ENCODE measurements at places on chromosomes 7 and 10.
A peak's percentile ranks its signal among the peaks of the same experiment; 100 is the strongest.

DNA sequence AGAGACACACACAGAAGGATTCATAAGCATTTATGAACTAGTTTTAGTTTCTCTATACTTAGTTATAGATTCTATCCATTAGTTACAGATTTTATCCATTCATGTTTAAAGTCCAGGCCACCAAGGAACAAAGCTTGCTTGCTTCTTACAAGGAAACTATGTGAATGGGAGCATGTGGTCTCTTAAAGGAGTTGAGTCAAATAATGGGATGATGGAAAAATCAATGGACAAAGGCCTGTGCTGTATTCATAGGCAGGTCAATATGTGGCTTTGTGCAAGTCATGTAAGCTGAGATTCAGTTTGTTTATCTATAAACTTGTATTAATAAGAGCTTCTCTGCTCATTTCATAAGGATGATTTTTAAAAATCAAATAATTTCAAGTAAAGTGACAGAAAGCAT, 172.8 kb upstream of the CDK1 start:
- no peak for DNase-seq
- no peak overlapping the region for H3K27ac ChIP-seq
- peaks cover 15% of the 10 kb centered on the region for H3K4me1 ChIP-seq

GRCh38 chr7:151680810-151681209, 161.1 kb upstream of the RHEB start:
- no peaks in the 10 kb centered on the region for H3K27me3 ChIP-seq
- no peak overlapping the region for H3K27ac ChIP-seq
- H3K4me1 ChIP-seq, result peaks cover 32% of the 10 kb centered on the region
- peaks cover 6% of the 10 kb centered on the region for H3K36me3 ChIP-seq
- H3K4me3 ChIP-seq, result no peak overlapping the region

DNA sequence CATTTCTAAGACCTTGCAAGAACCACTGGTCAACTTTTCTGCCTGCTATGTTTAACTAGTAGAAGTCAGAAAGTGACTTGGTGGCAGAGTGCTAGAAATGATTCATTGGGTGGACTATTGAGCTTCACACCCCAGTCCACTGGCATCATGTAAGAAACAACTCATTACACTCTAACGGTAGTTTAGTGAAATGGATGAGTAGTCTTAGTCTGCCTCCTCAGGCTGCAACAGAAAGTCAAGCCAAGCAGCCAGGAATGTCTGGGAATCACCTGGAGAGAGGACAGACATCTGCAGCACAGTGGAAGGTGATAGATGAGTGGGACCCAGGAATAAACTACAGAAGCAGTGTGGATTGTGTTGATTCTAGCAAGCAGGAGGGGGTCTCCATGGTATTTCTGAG, 125.4 kb downstream of the AUTS2 start:
- no peak overlapping the region for H3K4me3 ChIP-seq
- no peaks in the 10 kb centered on the region for H3K4me1 ChIP-seq
- H3K36me3 ChIP-seq, result no peaks in the 10 kb centered on the region

DNA sequence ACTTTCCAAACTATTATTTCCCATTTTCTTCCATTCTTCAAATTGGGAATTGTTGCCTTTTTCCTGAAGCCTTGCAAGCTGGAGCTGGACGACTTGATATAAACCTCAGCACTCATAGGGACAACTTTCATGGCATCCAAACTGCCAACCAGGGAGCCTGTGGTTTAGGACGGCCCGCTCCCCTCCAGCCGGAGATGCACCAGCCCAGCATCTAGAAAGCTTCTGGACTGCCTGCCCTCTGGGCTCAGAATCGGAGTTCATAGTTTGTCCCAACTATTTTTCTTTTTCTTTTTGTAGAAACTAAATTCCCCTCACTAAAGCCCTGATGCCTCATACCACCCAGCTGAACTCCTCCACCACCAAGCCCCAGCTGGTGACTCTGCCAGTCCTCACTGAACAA, 200.3 kb downstream of the DNAJB6 start:
- H3K36me3 ChIP-seq, result no peaks in the 10 kb centered on the region
- DNase-seq, result no peak
- no peak overlapping the region for H3K4me3 ChIP-seq
- H3K27ac ChIP-seq, result no peak overlapping the region

DNA sequence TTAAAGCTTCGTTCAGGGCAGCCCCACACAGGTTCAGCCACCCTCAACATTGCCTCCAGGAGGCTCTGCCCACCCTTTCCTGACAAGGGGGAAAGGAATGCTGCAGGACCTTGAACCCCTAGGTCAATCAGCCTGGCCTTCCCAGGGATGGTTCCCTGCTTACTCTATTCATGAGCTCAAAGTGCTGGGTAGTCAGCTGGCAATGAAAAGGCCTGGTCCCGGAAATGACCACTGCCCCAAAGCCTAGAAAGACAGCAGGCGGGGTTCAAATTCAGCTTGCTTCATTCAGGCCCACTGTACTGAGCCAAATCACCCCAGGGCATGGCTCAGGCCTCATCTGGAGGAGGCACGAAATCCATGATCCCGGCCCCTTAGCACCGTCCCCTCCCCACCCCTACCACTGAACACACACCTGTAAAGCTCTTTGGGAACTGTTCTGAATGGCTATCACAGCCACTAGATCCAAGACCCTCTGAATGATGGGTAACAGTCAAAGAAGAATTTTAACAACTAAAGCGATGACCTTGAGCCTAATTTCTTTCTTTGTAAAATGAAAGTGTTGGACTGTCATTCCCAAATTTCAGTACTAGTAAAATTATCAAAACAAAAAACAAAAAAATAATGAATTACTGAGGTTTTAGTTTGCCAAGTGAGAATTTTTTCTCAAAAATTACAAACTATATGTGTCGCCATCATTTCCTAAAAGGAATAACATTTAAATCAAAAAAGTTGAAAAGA, 1.0 kb downstream of the URGCP start:
- peak overlapping the region; percentile 90 for H3K4me3 ChIP-seq
- peak overlapping the region; percentile 91 for H3K27ac ChIP-seq
- peaks cover 6% of the 10 kb centered on the region for H3K36me3 ChIP-seq
- DNase-seq, result no peak

DNA sequence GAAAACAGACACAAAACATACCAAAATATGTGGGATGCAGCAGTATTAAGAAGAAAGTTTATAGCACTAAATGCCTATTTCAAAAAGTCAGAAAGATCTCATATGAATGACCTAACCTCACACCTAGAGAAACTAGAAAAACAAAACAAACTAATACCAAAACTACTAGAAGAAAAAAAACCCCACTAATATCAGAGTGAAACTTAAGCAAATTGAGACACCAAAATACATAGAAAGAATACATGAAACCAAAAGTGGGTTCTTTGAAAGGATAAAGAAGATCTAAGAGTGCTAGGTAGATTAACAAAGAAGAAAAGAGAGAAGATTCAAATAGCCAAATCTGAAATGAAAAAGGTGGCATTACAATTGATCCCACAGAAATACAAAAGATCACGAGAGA, 494.1 kb downstream of the SH2D4B start:
- peaks cover 1% of the 10 kb centered on the region for H3K36me3 ChIP-seq
- H3K27ac ChIP-seq, result no peak overlapping the region
- no peaks in the 10 kb centered on the region for H3K4me1 ChIP-seq

DNA sequence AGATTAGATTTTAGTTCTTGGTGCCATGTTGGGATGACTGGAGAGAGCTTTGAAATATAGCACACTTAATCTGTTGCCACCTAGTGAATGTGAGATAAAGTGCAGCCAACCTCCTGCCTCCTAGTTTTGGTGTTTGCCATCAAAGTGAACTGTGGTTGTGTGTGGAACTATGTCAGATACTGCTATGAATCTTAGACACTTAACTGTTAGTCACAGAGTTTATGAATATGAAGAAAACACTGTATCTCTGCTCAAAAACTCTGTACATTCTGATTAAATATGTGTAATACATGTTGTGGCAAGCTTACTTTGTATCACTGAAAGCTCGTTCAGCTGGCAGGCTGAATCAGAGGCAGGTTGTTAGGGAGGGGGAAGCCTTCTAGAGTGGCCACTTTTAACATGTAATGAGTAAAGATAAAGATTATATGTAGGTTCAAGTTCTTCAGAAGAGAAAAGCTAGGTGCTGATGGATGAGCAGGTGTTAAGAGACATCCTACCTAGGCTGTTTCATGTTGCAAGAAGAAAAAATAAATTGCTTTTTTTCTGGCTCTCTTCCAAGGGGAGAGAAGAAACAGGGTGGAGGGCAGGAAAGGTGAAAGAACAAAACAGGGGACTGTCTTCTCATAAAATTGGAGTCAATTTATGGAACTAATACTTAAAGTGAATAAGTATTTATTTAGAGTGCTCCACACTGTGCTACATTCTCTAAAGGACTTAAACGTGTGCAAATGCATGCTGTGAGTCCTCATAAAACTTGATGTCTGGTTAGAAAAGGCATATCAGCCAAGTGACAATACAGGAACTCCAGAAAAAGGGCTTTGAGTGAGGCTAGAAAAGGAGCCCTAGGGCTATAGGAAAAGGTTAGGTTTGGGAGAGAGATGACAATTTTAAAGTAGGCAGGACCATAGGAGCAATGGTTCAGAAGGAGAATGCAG, 14.1 kb upstream of the LAMB1 start:
- no peak for DNase-seq
- no peak overlapping the region for H3K27ac ChIP-seq
- no peaks in the 10 kb centered on the region for H3K36me3 ChIP-seq
- H3K4me3 ChIP-seq, result no peak overlapping the region
- no peaks in the 10 kb centered on the region for H3K4me1 ChIP-seq

DNA sequence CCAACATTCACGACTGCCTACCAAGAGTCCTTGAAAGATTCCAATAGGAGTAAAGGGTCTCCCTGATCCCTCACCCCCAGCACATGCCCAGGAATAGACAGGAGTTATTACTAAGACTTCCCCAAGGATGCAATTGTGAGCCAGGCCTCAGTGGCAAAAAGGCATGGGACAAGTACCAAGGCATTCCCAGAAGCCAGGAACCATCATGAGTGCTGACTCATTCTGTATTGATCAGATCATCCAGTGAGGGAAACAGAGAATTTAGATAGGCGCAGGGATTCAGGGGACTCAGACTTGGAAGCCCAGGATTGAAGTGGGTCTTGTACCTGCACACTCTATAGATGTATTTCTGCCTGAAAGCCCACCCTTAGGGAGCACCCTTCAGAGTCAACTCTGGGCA, 21.2 kb downstream of the MBL2 start:
- H3K4me3 ChIP-seq, result no peak overlapping the region
- no peak for DNase-seq
- H3K36me3 ChIP-seq, result no peaks in the 10 kb centered on the region
- H3K27me3 ChIP-seq, result no peaks in the 10 kb centered on the region
- H3K27ac ChIP-seq, result no peak overlapping the region

- peaks cover 2% of the 10 kb centered on the region for H3K36me3 ChIP-seq
- H3K4me3 ChIP-seq, result no peak overlapping the region
- peaks cover 16% of the 10 kb centered on the region for H3K4me1 ChIP-seq
- no peak for DNase-seq
- H3K27me3 ChIP-seq, result peaks cover 14% of the 10 kb centered on the region
Observed at GRCh38 chr10:98344589-98345038, 70.4 kb downstream of the PYROXD2 start.

GRCh38 chr10:43054593-43054992, 22.3 kb upstream of the RET start:
- H3K27ac ChIP-seq, result no peak overlapping the region
- H3K27me3 ChIP-seq, result peaks cover 48% of the 10 kb centered on the region
- H3K36me3 ChIP-seq, result no peaks in the 10 kb centered on the region
- H3K4me1 ChIP-seq, result no peaks in the 10 kb centered on the region
- DNase-seq, result no peak

- no peak overlapping the region for H3K27ac ChIP-seq
- no peaks in the 10 kb centered on the region for H3K27me3 ChIP-seq
- DNase-seq, result no peak
- H3K4me1 ChIP-seq, result peaks cover 41% of the 10 kb centered on the region
- no peak overlapping the region for H3K4me3 ChIP-seq
Observed at GRCh38 chr10:43233601-43234430, 33.0 kb downstream of the RASGEF1A start.

DNA sequence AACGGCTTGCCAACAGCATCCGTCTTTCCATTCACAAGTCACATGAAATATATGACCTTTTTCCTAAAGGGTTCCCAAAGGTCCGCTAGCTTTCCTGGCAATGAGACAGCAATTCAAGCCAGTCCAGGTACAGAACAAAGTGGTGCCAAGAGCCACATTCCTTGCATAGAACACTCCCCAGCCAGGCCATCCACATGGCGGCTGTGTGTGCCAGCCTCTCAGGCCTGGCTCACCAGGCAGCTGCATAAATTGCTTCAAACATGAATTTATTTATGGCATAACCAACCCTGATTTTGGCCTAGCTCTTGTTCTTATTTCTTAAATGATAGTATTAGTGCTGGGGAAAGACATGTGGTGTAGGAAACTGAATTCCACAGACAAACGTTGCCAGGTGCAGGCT, 63.7 kb upstream of the CREB5 start:
- H3K4me3 ChIP-seq, result no peak overlapping the region
- H3K27me3 ChIP-seq, result peaks cover 49% of the 10 kb centered on the region
- no peaks in the 10 kb centered on the region for H3K36me3 ChIP-seq
- H3K4me1 ChIP-seq, result no peaks in the 10 kb centered on the region
- DNase-seq, result no peak
- no peak overlapping the region for H3K27ac ChIP-seq

DNA sequence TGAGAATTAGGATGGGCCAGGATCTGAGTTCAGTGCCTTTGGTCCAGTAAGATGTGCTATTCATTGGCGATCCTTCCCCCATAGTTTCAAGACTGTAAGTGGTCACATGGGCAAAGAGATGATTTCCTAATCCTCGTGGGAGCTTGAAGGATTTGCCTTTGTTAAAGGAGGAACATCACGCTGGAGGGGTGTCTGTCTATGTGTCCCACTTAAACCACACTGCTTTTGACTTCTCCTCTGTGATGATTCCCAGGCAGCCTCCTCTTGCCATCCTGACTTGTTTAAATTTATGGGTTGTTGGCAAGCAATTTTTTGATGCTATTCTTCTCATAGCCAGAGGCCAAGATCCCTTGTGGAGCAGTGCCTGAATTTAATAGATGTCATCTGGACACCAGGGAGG, 154.0 kb downstream of the TCF7L2 start:
- H3K27me3 ChIP-seq, result no peaks in the 10 kb centered on the region
- no peak for DNase-seq
- peaks cover 8% of the 10 kb centered on the region for H3K36me3 ChIP-seq
- H3K4me3 ChIP-seq, result no peak overlapping the region
- no peak overlapping the region for H3K27ac ChIP-seq

DNA sequence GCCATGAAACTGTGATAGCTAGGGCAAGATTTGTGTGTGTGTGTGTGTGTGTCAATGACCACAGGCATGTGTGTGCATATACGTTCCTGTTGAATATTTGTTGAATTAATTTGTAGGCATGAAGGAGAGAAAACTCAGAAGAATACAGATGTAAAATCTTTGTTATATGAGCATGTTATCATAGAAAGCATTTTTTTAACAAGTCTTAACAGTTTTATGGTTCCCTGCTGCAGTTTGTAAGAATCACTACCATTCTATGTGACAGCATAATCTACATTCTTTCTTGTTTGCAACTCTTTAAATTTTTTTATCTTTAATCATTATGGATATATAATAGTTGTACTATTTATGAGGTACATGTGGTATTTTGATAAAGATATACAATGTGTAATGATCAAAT, 130.3 kb downstream of the CD36 start:
- H3K36me3 ChIP-seq, result peaks cover 2% of the 10 kb centered on the region
- no peaks in the 10 kb centered on the region for H3K27me3 ChIP-seq
- no peak overlapping the region for H3K4me3 ChIP-seq
- no peak for DNase-seq
- H3K27ac ChIP-seq, result no peak overlapping the region

- no peak overlapping the region for H3K27ac ChIP-seq
- H3K4me1 ChIP-seq, result peaks cover 40% of the 10 kb centered on the region
- H3K36me3 ChIP-seq, result peaks cover 5% of the 10 kb centered on the region
- H3K4me3 ChIP-seq, result peak overlapping the region; percentile 70
- peaks cover 45% of the 10 kb centered on the region for H3K27me3 ChIP-seq
- no peak for DNase-seq
Observed at GRCh38 chr10:101778781-101779543, 3.0 kb upstream of the FGF8 start.

GRCh38 chr7:50273301-50273700, 31.2 kb upstream of the IKZF1 start:
- no peak overlapping the region for H3K4me3 ChIP-seq
- no peaks in the 10 kb centered on the region for H3K27me3 ChIP-seq
- no peak for DNase-seq
- H3K4me1 ChIP-seq, result peaks cover 38% of the 10 kb centered on the region
